ENCODE measurements at places on chromosomes 16 and 17.

GRCh38 chr17:48630009-48630924 lies 4.1 kb upstream of the HOXB9 start:
- peak; percentile 13 for DNase-seq

GRCh38 chr16:54627616-54628015 lies 303.0 kb upstream of the IRX5 start:
- DNase-seq, result no peak

- DNase-seq, result no peak
Measured at GRCh38 chr16:66596986-66597848, 7.3 kb upstream of the CMTM3 start.

DNA sequence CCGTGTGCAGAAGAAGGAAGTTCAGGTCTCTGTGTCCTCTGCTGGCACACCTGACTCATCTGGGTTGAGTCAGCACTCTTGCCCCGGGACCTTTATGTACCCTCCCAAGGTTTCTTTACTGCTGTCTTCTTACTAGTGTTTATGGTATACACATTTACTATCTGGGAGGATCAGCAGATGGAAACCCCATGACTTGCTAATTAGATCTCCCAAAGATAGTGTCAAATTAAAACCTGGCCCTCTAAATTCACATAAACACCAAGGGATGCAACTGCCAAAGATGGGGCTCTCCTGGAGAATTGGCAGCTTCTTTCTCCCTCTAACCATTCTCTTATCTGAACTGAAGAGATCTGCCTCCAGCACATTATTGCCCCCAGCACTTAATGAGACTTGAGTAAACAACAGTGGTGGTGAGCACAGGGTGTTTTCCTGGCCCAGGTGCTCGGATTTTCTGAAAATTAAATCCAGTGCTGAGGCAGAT lies 718.1 kb upstream of the SOX9 start:
- no peak for DNase-seq

GRCh38 chr17:82915757-82916027 lies 75.9 kb upstream of the ZNF750 start:
- DNase-seq, result no peak

DNA sequence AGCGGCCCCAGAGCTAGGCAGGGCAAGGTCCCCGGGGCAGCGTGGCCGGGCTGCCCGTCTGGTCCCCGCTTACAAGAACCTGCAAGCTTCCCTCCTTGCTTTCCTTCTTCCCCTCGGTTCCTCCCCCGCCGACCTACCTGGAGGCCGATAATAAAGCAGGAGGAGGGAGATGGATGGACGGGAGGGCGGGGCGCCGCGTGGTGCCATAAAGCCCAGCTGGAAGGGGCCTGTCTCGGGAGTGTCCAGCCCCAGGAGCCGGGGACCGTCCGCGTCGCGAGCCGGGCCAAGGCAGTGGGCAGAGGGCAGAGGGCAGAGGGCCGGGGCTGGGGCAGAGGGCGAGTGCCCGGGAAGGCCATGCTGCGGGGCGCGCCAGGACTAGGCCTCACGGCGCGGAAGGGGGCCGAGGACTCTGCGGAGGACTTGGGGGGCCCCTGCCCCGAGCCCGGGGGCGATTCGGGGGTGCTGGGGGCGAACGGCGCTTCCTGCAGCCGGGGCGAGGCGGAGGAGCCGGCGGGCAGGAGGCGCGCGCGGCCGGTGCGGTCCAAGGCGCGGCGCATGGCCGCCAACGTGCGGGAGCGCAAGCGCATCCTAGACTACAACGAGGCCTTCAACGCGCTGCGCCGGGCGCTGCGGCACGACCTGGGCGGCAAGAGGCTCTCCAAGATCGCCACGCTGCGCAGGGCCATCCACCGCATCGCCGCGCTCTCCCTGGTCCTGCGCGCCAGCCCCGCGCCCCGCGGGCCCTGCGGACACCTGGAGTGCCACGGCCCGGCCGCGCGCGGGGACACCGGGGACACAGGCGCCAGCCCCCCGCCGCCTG lies at the start of gene BHLHA9:
Gene BHLHA9 (plus strand): TSS at position 235 of the 820 bp plus-strand sequence. CDS start 120 bp downstream, at position 355.
- DNase-seq, result no peak

DNA sequence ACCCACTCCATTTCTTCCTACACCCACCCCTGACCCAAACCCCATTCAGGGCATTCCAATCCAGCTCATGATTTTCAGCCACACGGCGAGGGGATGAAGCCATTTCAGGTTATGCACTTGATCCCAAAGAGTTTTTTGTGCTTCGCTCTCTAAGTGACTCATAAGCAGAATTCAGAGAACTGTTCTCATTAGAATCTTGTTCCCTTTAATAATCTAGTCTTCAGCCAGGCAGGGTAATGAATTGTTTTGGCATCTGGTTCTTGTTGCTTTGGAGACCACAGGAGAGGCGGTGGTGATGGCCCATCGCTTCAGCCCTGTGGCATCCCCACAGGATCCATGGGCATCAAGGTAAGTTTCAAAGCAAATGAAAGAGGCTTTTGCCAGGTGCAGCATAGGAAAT lies 4.8 kb upstream of the KRT31 start:
- no peak for DNase-seq

GRCh38 chr17:7095625-7096024 lies 15.6 kb upstream of the CLEC10A start:
- DNase-seq, result no peak

- DNase-seq, result no peak
Measured at GRCh38 chr16:280991-281659, 734 bp downstream of the ARHGDIG start.

- no peak for DNase-seq
Measured at GRCh38 chr17:33725675-33726271, 432.7 kb upstream of the ASIC2 start.

DNA sequence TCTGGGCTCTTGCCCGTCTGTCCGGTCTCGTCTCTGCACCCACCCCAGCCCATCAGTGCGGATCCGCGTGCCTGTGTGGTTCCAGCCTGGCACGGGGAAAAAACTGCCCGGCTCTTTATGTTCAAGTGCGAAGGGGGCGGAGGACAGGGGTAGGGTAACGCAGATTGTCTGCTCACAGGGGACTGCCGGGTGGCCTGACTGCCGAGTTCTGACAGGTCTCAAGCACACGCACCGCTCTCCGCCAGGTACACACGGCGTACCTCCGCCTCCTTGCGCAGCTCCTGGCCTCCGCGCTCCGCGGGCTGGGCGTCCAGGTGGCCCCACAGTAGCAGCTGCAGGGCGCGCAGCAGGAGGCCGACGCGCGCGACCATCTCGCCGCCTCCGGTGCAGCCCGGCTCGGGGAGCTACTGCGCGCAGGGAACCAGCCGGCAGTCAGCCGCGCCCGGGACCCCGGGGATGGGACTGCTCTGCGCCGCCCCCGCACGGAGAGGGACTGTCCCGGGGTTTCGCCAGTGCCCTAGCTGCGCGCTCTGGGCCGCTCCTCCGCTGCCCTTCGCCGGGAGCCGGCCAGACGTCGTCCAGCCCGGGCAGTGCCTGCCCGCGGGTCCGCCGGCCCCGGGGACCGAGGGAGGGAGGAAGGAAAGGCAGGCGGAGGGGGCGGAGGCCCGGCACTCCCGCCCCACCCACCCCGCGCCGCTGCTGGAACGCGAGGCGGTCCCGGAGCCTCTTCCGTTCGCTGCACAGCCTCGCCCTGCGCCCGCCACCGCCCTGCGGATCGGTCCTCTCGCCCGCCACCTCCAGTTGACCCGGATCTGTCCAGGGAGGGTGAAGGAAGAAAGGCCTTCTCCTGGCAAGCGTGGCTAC lies at the start of gene MMP28:
Gene MMP28 (minus strand): TSS at position 635 of the 864 bp plus-strand sequence. CDS start 264 bp downstream, at position 371.
- DNase-seq, result peak; percentile 52

- no peak for DNase-seq
Measured at GRCh38 chr17:1830288-1830687, 483 bp downstream of the RPA1 start.

DNA sequence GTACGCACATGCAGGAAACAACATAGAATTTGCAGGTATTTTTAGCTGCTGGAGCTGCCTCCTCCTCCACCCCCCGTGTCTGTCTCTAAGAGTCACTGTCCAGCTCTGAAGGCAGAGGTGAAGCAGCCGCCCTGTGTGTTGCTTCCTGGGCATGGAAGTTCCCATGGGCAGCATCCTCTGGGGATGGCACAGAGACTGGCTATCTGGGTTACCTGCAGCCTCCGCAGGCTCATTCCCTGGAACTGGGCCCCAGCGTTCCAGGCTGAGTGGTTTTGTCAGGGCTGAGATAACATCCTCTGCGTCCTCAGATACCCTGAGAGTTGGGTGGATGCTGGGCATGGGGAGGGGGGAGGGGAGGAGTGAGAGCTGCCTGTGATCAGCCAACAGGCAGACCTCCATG lies 41.5 kb upstream of the MRTFB start:
- DNase-seq, result no peak

DNA sequence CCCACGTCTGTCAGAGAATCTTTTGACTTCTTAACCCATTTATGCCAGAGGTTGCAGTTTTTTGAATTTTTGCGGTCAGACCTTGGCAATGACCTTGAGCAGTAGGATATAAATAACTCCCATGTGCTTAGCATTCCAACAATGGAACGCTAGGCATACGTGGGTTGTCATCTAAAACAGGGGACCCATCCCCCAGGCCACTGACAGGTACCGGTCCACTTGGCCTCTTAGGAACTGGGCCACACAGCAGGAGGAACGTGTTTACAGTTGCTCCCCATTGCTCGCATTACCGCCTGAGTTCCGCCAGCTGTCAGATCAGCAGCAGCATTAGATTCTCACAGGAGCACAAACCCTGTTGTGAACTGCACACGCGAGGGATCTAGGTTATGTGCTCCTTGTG lies 76.8 kb upstream of the LGALS9 start:
- DNase-seq, result no peak

- no peak for DNase-seq
Measured at GRCh38 chr17:77914385-77915254, 43.9 kb upstream of the TNRC6C start.

- no peak for DNase-seq
Measured at GRCh38 chr16:81638286-81638945, 140.7 kb upstream of the PLCG2 start.

DNA sequence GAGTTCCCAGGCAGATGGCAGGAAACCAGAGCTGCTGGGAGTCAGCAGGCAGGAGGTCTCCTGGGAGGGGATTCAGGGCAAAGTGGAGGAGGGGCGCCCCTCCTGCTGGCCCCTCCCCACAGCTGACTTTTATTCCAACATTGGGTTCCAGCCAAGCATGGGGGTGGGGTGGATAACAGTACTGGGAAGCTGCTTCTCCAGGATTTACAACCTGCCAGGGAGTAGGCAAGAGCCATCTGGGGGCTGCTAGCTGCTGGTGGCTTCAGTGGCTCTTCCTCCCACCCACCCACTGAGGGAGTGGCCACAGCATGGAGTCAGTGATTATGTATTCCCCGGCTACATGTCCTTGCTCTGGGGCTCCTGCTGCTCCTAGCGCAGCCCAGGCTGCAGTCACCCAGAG lies 36.8 kb downstream of the TMEM132E start:
- no peak for DNase-seq

GRCh38 chr17:72175787-72176515 lies 55.1 kb downstream of the SOX9 start:
- DNase-seq, result no peak

DNA sequence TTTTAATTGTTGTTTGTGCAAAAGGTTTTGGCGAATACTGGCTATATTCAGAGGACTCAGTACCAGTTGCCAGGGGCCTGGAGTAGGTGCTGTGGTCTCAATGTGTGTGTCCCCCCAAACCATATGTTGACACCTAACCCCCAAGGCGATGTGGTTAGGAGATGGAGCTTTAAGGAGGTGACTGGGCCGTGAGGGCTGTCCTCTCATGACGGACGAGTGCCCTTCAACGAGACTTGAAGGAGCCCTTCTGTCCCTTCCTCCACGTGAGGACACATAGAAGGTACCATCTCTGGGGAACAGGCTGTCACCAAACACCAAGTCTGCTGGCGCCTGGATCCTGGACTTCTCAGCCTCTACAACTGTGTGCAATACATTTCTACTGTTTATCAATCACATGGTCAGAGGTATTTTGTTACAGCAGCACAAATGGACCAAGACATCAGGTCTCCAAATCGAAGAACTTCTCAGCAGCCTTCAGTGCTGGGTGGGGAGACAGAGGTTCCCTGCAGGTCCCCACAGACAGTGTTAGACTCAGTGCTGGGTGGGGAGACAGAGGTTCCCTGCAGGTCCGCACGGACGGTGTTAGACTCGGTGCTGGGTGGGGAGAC lies 24.8 kb upstream of the METRNL start:
- DNase-seq, result no peak

DNA sequence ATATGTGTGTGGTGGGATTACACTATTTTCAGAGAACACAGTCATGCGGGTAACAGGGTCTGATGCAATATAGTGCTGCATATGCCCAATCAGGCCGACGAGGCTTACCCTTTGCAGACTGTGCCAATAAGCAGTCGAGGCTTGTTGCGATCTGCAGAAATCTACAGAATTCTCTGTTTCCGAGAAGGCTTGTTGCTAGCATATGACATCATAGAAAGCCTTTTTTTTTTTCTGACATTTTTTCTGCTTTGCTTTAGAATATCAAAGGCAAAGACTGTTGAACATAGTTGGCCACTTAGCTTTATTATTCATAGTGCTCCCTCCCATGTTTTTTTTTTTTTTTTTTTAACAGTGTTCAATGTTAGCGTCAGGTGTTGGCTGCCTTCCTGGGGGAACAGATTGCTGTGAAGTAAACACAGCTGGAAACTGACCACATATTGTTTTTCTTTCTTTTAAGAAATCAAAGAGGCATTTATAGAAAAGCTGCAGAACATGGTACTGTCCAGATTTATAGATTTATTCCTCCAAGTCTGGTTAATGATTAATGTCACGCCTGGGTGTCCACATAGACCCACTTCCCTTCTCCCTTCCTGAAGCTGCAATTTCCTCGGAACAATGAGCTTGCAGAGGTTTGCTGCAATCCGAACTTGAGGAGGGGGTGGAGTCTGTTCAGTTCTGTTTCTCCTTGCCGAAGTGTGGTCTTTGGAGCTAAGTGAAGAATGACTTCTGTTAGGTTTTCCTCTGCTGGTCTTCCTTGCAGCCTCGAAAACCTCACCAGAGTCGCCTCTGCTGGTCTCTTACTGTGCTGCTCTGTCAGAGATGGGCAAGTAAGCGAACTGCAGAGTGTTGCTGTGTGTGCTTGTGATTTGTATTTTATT lies 87.3 kb downstream of the MAP2K6 start:
- no peak for DNase-seq

DNA sequence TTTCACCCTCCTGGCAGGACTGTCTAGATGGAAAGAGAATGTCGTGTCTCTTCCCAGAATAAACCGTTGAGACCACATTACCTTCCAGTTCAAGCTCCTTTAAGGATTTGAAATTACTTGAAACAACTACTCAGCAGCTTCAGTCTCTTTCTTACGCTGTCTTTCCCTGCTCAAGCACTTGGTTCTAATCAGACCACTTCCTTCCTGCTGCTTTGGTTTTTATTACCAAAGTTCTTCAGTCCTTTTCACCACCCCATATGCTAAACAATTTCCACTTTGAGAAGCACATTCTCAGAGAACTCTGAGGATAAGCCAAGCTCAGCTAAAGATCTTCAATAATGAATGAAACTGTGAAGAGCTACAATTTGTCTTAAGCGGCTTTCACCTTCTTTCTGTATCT lies 105.4 kb downstream of the STX8 start:
- DNase-seq, result no peak

- no peak for DNase-seq
Measured at GRCh38 chr16:74954763-74955162, 30.2 kb downstream of the WDR59 start.

- DNase-seq, result no peak
Measured at GRCh38 chr17:13387236-13387635, 214.5 kb downstream of the HS3ST3A1 start.

All from activated CD4-positive, CD25-positive, alpha-beta regulatory T cell treated with anti-CD3 and anti-CD28 coated beads, Interleukin-2, amount 50 U/mL, for 72 hours (primary cell).